ENCODE measurements at places on chromosomes 7 and 10.

DNA sequence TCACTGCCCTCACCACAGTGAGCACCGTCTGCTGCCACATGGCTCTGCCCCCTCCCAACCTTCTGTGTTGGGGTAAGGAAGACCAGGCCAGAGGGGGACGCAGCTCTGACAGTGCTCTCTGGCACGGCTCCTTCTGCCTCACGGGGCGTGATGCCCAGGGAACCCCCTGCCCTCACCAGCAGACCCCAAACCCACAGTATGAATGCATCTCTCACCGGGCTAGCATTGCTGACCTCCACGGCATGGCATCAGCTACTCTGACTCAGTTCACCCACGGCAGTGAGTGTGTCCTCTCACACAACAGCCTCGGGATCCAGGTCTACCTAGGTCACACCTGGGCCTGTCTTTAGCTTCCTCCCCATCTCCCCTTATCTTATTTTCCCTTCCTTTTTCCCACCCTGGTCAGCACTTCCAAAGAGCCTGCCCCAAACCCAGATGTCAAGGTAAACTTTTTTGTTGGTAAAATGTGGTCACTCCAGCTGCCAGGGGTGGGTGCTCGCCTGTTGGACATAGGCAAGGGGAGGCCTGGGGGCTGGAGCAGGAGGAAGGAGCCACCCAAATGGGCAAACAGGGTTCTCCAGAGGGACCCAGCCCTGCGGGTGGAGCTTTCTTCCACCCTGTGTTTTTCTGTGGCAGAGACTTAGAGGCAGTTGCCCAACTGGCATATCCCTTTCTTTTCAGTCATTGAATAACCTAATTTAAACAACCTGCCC is 4.4 kb downstream of the CALML3 start:
- DNase-seq: no peak

- no peak for DNase-seq
These were observed 70.5 kb upstream of the INSIG1 start for GRCh38 chr7:155227004-155227787.

DNA sequence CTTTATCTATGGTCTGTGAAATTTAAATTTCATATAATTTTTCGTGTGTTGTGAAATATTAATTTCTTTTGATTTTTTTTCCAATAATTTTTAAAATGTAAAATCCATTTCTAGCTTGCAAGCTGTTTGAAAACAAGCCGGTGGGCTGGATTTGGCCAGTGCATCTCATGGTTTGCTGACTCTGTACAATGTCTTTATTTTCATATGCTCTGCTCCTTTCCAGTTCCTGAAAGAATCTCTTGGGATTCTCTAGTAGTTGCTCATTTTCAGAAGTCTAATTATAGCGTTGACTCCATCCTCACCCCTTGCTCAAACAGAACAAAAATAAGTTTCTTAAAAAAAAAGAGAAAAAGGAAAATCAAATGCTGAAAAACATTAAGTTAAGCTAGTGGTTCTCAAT is 21.4 kb downstream of the UBN2 start:
- no peak for DNase-seq

GRCh38 chr7:107559864-107560263 is 3.9 kb downstream of the COG5 start:
- DNase-seq: no peak

- DNase-seq: no peak
These were observed 2.4 kb downstream of the INPP5F start for GRCh38 chr10:119728172-119728800.

GRCh38 chr10:110528224-110528996 is 30.7 kb downstream of the DUSP5 start:
- no peak for DNase-seq

- DNase-seq: no peak
These were observed 1.0 kb upstream of the CBLL1 start for GRCh38 chr7:107742678-107743566.

GRCh38 chr7:140655511-140656408 is 15.1 kb upstream of the DENND2A start:
- no peak for DNase-seq

- peak; percentile 29 for DNase-seq
These were observed 442 bp downstream of the STYXL1 start for GRCh38 chr7:76047305-76047810.

GRCh38 chr7:92723205-92723604 is 113.2 kb downstream of the CDK6 start:
- DNase-seq: no peak

- no peak for DNase-seq
These were observed 39.3 kb upstream of the DUSP5 start for GRCh38 chr10:110458266-110458920.

GRCh38 chr10:77833225-77833624 is 93.3 kb downstream of the DLG5 start:
- no peak for DNase-seq

GRCh38 chr7:147774461-147774860 is 816.1 kb upstream of the C7orf33 start:
- DNase-seq: no peak

DNA sequence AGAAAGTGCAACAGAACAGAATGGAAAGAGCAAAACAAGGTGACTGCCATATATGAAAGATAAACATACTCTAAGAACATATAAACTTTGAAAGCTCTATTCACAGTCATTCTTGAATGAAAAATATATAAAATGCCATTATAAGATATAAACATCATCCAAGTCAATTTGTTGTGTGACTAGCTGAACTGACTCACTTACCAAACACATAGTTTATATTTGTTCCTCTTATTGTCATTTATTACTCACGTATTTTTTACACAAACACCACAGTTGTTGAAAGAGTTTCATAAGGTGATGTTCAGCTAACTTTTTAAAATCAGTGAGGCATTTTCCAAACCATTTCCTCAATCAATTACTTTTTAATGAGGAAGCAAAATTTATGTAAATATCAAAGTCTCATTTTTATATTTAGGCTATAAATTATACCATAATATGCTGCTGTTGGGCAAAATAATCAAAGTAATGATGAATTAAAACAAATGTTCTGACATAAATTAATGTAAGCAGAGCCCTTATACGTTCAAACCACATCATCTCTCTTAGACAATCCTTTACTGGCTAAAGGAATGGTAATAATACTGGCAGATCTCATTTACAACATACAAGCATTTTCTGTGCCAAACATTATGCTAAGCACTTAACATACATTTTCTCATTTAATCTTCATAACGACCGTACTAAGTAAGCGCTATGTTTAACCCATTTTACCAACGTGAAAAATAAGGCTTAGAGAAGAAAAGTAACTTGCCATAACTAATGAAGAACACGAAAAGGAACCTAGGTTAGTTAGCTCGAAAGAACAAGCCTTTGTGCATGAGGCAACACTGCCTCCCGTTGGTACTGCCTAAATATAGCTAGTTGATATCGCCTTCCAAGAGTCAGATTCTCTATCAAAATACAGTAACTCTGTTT is 7.3 kb downstream of the LRRN3 start:
- peak; percentile 80 for DNase-seq

GRCh38 chr7:129470411-129470810 is 31.9 kb upstream of the SMKR1 start:
- no peak for DNase-seq

DNA sequence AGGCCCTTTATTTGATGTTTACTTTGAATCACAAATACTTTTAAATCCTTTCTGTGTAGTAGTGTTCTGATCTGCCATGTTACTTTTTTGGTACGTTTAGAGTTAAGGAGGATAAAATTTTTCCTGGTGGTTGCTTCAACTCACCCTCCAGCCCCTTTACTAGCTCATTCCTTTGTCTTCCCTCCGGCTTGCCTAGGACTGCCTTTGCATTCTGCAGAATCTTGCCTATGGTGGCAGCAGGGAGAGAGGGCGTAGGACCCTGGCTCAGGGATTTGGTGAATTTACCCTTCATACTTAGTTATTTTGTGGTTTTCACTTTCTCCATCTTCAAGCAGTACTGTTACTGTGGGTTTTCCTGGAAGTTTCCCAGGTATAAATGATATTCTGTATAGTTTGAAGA is 833.5 kb downstream of the XPNPEP1 start:
- DNase-seq: no peak

DNA sequence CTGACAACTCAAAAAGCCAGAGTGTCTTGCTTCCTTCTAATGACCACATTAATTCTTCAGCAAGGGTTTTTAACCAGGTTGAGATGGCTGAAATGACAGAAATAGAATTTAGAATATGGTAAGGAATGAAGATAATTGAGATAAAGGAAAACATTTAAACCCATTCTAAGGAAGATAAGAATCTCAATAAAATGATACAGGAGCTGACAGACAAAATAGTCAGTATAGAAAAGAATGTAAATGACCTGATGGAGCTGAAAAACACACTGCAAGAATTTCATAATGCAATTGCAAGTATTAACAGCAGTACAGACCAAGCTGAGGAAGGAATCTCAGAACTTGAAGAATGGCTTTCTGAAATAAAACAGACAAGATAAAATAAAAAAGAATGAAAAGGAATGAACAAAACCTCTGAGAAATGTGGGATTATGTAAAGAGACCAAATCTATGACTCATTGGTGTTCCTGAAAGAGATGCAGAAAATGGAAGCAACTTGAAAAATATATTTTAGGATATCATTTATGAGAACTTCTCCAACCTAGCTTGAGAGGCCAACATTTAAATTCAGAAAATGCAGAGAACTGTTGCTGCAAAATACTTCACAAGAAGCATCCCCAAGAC is 87.1 kb downstream of the SAMD9 start:
- no peak for DNase-seq

DNA sequence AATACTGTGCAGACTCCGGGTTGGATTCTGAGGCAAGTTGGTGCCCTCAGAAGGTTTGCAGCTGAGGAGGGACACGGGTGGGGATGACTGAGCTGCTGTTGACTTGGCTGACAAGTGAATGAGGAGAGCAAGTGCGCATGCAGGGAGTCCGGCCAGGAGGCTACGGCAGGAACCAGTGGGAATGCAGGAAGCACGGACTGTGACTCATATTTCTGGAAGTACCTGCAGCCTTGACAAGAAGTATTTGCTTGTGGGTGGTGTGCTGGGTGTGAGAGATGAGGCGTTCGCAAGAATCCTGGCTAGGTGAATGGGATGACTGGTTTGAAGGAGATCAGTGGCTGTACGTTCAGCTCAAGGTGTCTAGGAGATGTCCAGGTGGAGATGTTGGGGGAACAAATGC is 30.8 kb upstream of the FXYD4 start:
- no peak for DNase-seq

- DNase-seq: no peak
These were observed 7.9 kb downstream of the PANK1 start for GRCh38 chr10:89637113-89637512.

DNA sequence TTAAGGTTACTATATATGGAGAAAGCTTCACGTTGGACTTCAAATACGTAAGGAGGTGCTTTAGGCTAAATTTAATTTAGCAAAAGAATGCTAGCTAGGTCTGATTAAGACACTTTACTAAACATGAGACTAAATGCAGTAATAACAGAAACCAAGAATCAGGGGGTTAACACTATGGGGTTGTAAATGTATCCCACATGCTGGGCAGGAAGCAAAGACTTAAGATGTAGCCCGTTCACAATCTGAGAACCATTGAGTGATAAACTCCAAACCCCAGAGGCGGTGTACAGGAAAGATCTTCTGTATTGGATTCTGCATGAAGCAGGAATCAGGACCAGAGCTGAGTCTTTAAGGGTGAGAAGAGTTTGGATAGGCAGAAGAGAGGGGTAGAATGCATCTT is 60.4 kb downstream of the FZD1 start:
- no peak for DNase-seq

DNA sequence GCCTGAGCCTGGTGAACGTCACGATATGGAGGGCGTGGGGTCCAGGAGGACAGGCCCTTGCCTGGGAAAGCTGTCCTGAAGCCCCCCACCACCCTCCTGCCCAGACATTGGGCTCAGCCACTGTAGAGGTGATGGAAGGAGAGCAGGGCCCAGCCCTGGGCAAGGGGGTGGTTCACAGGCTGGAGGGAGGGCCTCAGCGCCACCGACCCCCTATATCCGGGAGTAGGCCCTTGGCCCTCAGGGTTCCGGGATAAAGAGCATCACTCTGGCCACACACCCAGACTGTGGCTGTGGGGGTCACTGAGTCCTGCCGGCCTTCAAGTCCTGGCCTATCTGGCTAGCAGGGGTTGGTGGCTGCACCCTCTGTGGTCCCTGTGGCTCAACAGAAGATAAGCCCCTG is 55.3 kb upstream of the GTF2IRD1 start:
- DNase-seq: no peak

DNA sequence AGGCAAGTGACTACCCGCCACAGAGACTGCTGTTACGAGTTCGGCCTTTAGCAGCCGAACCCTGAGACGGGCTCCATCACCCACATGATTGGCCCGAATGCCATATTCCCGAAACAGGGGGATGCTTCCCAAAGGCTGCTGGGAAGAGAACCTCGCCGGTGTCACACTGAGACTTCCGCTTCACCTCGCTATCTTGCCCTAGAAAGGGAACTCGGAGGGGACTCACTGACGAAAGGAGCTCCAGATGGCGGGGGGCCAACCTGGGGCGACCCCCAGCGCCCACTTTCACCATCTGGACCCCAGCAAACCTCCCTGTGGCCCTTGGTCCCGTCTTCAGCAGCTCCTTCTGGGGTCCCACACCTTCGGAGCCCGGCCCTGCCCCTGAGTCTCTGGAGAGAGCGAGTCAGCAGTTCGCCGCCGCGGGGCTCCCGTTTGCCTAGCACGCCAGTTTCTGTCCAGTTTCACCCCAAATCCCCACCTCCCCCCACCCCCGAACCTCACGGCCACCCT is 529 bp downstream of the HPS1 start:
- peak; percentile 56 for DNase-seq

DNA sequence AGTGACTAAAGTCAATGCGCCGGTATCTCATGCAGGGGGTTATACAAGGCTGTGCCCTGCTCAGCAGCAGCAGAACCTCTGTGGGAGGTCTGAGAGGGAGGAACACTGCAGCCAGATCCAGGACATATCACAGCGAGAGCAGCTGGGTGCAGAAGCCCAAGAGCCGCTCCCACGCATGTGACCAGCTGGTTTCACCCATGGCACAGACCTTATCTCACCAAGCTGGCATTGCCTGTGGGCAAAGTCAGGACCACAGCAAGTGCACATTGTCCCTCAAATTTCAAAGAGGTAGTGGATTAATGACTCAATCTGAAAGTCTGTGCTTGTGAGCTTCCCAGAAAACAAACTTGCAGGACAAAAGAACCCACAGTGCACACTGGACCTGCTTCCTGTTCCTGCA is 31.6 kb upstream of the AKR1C1 start:
- no peak for DNase-seq

- DNase-seq: no peak
These were observed 126.3 kb upstream of the CELF2 start for GRCh38 chr10:10891124-10892082.

DNA sequence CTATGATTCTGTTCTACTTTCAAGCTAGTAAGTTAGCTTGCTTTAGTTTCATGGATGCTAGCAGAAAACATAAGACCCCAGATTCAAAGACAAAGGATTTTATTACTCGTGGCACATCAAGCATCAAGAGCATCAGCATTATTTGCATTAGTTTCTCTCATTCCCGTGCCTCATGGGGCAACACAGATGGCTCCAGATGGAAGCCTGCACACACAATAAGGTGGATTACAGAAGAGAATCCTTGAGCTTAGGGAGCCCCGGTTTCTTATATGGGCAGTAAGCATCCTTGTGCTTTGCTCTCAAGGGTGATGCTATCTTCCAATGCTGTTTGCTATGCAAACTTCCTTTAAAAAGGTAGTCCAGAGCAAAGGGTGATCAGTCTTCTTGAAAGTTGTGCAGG is 10.7 kb upstream of the CAPZA2 start:
- no peak for DNase-seq

GRCh38 chr10:103706047-103706446 is 149.3 kb downstream of the SH3PXD2A start:
- DNase-seq: no peak

GRCh38 chr7:102317231-102318059 is 30.8 kb downstream of the SH2B2 start:
- DNase-seq: no peak

Measured in activated CD8-positive, alpha-beta T cell treated with anti-CD3 and anti-CD28 coated beads, Interleukin-2, amount 10 ng/mL, durations not matched to agents 7 days and 5 days (primary cell).